ENCODE measurements at places on chromosomes 5 and 9.

GRCh38 chr5:96957254-96958049 is 21.6 kb downstream of the LNPEP start:
- DNase-seq = no peak

DNA sequence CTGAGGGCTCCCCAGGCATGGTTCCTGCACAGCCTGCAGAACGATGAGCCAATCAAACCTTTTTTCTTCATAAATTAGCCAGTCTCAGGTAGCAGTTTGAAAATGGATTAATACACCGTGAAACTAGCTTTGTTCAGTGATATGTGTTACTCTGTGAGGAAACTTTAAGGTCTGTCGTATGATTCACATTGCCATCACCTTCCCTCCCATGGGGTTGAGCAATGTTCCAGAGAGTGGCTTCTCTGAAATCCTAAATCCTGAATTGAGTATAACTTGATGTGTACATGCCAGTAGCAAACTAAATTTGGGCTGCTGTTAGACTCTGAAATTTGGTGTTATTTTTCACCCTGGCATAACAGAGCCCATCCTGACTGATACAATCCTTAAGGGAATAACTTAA is 866.4 kb upstream of the C9orf72 start:
- no peak for DNase-seq

DNA sequence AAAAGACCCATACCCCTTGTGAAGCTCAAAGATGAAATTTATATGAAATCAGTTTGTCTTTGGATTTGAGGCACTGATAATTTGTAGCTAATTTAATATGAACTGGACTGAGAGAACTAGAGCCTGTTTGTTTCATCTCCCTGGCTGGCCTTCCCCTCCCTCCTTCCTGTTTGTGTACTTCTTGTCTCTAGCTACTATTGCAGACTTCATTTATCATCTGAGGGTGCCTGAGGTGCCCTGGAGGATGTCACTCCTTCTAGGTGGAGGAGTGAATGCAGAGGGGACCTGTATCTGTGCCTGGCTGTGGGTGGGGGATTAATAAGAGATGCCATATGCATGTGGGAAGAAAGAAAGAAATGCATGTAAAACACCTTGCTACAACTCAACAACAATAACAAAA is 22.2 kb upstream of the GNPDA1 start:
- no peak for DNase-seq

DNA sequence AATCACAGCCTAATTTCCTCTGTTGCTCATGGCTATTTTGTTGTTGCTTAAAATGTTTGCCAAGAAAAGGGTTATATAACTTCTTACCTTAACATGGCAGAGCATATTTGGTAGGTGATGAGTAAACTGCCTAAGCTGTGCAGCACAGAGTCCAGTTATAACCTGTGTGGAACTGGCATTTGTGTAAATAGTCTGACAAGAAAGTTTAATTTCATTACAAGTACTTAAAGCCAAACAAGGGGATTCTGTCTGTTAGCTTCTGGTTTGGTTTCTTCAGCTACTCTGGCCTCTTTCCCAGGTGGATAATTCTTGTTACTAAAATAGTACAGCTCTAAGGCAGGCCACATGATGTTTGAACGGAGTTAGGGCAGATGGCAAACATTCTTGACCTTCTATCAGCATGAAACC is 72.2 kb downstream of the PTCD2 start:
- DNase-seq = no peak

DNA sequence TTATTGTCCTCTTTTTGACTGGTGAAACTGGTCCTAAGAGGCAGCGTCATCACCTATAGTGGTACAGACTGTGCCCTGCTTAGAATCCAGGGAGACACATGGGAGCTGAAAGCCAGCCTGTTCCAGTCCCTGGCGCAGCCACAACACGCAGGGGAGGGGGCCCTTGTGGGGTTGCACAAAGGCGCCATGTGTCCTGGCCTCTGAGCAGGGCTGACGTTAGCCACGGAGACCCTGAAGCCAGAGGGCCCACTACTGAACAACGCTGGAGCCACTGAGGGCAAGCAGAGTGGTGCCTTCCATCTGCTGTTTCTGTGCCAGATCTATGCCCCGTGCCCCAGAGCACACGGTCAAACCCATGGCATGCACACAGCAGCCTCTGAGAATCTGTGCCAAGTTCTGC is 147.3 kb downstream of the ACTL7B start:
- peak; percentile 12 for DNase-seq

GRCh38 chr5:81208904-81209303 is 24.2 kb upstream of the CKMT2 start:
- DNase-seq = no peak

DNA sequence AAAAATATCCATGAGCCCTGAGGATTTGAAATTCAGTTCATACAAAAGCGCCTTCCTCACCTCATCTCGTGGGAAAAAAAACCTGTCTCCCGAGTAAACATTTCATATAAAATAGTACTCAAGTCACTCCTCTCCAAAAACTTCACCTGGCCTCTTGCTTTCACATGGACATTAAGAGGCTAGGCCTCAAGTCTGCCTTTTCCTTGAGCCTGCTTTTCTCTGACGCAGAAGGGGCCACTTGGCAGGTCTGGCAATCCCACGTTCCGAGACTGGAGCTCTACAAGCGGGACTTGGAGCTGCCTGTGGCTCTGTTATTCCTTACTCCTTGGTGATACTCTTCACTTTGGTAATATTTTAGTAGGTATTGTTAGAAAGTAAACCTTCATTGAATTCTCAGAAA is 26.9 kb upstream of the CKS2 start:
- DNase-seq = no peak

DNA sequence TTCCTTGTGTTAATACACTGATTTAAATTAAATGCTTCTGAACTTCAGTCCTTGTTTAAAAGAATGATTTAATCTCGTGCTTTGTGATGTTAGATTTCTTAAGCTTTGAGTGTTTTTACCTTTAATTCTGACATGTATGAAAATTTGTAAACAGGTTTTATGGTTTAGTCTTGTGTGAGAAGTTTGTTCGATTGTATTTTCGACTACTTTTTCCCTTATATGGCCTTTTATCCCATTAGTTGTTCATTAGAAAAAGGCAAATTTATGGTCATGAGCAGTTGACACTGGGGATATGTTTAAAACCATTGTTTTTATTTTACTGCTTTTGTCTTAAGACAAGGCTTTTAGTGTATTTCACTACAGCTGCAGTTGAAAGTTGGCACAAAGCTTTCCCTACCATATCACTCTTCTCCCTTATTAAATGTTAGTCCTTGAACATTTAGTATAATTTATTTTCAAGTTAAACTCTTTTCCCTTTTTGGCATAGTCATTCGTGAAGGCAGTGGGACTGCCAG is 3.3 kb downstream of the UBE2R2 start:
- DNase-seq = peak; percentile 20

DNA sequence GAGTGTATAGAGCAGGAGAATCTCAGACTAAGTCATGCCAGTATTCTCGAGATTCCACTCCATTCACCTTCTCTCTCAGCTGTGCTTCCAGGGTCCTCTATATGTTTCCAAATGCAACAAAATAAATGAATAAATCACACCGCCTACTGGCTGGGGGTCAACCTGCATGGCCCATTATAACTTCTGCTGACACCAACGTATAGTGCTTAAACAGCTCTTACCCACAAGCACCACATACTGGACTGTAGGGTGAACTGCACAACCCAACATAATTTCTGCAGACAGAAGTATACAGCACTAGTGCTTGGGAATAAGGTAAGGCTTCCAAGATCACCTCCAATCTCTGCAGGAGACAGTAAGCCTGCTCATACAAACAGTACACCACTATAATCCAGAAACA is 33.1 kb upstream of the HTR4 start:
- no peak for DNase-seq

GRCh38 chr5:3994628-3995027 is 399.0 kb downstream of the IRX1 start:
- no peak for DNase-seq

DNA sequence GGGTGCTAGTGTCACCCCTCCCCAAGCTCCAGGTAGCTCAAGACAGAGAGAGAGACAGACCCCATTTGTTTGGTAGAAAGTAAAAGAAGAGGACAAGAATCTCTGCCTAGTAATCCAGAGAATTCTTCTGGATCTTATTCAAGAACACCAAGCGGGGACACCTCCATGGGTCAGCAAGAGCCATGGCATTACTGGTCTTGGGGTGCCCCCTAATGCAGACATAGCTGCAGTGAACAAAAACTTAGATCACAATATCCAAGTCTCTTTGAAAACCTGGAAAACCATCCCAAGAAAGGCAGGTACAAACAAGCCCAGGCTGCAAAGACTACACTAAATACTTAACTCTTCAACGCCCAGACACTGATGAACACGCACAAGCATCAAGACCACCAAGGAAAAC is 29.9 kb upstream of the PDE4D start:
- no peak for DNase-seq

GRCh38 chr9:76366275-76366674 is 28.0 kb downstream of the RFK start:
- no peak for DNase-seq

- no peak for DNase-seq
Measured at GRCh38 chr9:93436655-93437407, 14.7 kb upstream of the FAM120A start.

DNA sequence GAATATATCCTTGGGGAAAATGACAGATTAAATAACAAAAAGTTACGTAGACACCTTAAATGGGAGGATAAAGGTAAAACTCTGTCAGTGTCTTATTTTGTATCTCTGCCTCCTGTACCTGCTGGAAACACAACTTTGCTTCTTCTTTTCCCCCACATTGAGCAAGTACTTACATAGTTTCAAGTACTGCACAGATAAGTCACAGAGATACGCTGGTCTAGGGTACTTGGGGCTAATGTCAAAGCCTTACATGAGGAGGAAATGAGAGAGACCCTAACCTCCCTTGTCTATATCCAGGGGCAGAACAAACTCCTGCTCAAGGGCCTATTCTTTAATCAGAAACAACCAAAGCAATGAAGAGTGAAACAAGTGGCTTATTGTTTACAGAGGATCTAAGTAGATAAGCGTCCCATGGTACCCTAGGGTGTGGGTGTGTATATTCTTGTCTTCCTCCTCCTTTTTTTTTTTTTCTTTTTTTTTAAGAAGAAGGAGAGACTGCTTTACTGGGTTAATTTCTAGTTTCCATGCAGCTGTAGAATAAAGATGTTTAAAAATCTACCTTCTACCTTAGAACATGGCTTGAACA is 43.1 kb downstream of the ELL2 start:
- no peak for DNase-seq

DNA sequence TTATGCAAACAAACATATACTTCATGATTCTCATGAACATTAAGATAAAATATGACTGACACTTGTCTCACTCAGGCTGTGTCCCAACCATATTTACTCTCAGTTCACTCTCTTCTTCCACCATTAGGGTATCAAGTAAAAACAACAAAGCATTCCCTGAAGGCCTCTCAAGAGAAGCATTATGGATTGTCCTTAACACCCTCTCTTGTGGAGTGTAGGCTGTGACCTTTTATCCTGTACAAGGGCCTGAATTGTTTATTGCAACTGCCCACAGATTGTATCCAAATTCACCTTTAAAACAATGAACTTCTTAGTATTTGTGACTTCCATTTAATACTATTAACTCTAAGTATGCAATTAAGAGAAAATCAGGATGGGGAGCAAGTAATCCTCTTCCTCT is 78.1 kb downstream of the RICTOR start:
- DNase-seq = no peak

GRCh38 chr5:163993126-163993525 is 487.7 kb downstream of the MAT2B start:
- DNase-seq = no peak

DNA sequence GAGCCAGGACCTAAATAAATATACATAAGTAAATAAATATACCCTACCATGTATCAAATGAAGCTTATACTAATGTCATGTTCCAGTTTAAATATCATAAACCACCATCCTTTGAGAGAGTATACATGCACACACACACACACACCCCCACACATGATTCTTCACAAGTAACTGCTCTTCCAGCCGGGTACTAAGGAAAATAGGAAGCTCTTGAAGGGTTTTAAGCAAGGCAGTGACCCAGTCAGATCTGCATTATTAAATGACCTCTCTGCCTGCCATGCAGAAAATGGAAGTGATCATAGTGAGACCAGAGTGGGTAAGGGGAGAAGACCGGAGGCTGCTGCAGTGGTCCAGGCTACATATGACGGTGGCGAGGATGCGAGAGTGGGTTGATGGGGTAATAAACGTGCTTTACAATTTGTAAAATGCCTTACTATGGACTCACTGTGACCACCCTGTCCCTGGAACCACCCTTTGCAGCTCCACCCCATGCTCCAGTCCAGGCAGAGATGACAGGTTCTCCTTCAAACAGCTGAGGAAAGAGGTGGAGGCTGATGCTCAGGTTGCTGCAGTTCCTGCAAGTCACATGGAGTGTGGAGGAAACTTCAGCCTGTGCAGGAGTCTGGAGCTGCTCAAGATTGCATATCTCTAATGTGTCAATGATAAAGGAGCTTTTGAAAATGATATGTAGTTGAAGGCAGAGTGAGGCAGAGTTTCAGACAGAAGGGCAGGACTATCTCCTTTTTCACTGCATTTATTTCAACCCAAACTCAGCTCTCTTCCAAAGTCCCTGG is 38.8 kb upstream of the NDFIP1 start:
- no peak for DNase-seq

DNA sequence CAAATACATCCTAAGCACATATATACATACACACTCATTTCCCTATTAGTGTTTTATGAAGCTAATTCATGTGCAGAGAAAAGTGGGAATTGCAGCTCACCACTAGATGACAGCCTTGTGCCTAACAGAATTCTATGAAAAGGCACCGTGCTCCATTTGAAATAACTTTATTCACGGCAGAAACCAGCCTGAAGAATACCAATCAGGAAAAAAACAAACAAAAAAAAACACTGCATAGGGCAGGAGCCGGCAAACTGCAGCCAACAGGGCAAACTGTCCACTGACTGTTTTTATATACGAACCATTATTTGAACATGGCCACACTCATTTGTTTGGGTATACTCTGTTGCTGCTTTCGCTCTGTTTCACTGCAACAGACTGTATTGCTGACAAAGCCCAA is 33.6 kb downstream of the ERMP1 start:
- peak; percentile 72 for DNase-seq

DNA sequence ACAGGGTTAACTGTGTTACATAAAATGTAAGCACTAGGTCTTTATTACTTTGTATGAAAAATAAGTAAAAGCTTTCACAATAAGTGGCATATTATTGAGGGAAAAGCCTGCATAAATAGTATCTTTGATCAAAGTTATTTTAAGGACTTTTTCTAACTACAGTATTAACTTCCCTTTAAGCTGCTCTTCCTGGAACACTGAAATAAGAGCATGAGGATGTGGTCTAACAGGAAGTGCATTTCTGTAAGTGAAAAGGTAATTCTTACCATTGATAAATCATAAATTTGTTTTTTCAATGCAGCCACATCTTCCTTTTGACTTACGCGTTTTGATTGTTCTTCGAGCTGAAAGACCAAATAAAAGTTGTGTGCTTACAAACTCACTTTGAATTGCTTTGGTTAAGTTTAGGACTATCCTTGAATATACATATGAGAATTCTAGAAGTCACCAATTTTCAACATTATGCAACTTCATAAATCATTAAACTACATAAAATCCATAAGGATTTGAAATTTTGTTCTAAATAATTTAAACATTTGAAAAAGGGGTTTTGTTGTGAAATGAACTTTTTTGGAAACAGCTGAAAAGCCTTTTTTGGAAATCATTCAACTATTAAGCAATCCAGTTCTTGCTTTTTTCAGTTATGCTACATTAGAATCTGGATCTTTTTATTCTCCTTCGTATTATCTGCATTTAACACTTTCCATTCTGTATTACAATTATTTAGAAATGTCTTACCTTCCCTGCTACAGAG is 50.6 kb downstream of the RASEF start:
- DNase-seq = no peak

- DNase-seq = no peak
Measured at GRCh38 chr5:1151316-1151715, 39.5 kb upstream of the SLC12A7 start.

GRCh38 chr9:89881431-89881830 is 276.6 kb downstream of the GADD45G start:
- DNase-seq = no peak
